ENCODE measurements at places on chromosomes 13 and 19. TPM values are rescaled to one million over a fixed set of nuclear protein-coding genes. Genes with fewer than 3 reads are reported as not detected.

DNA sequence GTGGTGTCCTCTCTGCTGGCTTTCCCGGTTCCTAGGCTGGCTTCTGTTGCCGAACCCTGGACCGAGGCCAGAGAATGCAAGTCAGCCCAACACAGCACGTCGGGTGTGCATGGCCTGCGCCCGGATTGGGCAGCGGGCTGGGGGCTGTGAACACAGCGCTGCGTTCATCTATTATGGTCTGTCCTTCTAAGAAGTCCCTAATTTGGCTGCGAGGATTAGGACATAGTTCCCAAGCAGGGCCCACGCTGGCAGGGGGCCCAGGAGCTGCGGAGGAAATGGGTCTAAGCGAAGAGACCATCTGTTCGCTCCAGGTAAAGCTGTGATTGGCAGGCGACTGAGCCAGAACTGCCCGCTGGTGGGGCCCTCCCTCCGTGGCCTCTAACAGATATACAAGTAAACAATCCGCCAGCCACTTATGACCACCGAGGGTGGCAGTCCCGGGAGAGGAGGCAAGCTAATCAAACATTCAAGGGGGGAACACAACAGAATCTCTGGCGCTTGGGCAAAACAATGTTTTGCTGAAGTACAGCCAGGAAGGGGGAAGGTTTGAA is 6.0 kb downstream of the SYCE2 start:
- peak; percentile 82 for DNase-seq
- no peak overlapping the region for H3K4me3 ChIP-seq
- no peaks in the 10 kb centered on the region for H3K36me3 ChIP-seq
- H3K27me3 ChIP-seq: no peaks in the 10 kb centered on the region

GRCh38 chr13:49320975-49321374 is 73.2 kb downstream of the CDADC1 start:
- peaks cover 4% of the 10 kb centered on the region for H3K4me1 ChIP-seq
- no peak overlapping the region for H3K27ac ChIP-seq
- no peak overlapping the region for H3K4me3 ChIP-seq
- no peak for DNase-seq
- no peaks in the 10 kb centered on the region for H3K27me3 ChIP-seq

- DNase-seq: no peak
- H3K4me1 ChIP-seq: no peaks in the 10 kb centered on the region
- H3K27me3 ChIP-seq: no peaks in the 10 kb centered on the region
- no peak overlapping the region for H3K27ac ChIP-seq
These were observed 703.3 kb upstream of the ARGLU1 start for GRCh38 chr13:107271227-107271626.

DNA sequence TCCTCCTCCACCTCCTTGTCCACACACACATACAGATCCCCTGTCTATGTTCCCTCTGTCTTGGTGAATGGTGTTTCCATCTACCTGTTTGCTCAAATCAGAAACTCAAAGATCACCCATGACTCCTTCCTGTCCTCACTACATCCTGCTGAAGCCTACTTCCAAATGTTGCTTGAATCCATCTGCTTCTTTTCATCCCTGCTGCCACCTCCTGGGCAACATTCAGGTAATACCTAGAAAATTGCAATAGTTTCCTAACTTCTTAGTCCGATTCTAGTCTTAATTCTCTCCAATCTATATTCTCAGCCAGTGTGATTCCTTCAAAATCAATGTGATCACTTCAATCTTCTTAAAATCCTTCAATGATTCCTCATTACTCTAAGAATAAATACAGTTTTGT is 155.5 kb upstream of the STARD13 start:
- H3K27me3 ChIP-seq: no peaks in the 10 kb centered on the region
- no peak for DNase-seq
- no peak overlapping the region for H3K4me3 ChIP-seq
- no peaks in the 10 kb centered on the region for H3K4me1 ChIP-seq
- no peaks in the 10 kb centered on the region for H3K36me3 ChIP-seq
- no peak overlapping the region for H3K27ac ChIP-seq

DNA sequence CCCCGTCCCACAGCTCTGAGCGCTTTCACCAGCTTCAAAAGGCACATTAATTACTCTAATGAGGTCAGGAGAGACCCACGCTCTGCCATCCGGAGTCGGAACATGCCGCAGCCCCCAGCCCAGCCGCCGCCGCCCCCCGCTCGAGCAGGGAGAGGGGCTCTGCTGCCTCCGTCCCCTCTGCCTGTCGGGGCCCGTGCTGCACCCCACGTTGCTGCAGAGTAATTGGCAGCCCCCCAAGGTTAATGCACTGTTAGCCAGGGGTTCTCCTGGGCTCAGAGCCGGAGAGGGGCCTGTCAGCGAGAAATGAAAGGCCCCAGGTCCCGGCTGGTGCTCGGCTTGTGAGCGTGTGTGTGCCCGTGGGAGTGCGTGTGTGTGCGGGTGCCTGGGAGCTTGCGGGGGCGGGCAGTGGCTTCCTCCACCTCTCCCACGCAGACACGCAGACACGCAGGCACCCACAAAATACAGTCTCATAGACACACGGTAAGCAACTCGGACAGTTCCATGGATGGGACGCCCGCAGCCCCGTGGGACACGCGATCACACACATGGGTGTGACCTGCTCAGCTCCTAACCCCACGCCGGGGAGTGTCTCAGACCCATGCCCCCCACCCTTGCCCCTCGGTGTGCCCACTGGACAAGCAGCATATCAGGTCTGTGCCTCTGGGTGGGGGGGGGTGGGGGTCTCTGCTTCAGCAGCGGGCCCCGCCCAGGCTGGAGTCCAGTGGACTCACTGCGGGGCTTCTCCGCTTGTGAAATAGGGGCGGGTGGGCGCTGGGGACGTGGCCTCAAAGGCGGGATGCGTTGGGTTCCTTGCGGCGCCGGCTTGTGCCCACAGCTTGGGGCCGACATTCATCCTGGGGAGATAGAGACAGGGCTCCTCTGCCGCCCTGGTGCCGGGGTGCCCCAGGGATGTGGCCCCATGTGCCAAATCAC is 4.8 kb upstream of the EFNA2 start:
- no peaks in the 10 kb centered on the region for H3K27me3 ChIP-seq
- H3K27ac ChIP-seq: no peak overlapping the region
- DNase-seq: no peak
- no peaks in the 10 kb centered on the region for H3K36me3 ChIP-seq
- no peak overlapping the region for H3K4me3 ChIP-seq

DNA sequence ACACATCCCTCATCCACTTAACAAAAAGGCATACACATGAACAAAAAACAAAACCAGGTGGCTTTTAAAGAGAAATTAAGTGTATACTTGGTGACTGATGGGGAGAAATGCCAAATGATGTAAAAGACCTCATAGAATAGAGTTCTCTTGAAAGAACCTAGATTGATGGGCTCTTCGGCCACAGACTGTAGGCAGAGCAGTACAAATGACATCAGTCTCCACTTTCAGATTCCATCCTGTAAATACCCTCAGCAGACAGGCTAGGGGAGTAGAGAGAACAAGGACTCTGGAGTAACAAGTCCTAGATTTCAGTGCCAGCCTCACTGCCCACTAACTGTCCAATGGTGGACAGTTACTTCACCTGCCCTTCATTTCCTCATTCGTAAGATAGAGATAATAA is 203.8 kb downstream of the MZT1 start:
- H3K27me3 ChIP-seq: no peaks in the 10 kb centered on the region
- no peak overlapping the region for H3K27ac ChIP-seq
- no peaks in the 10 kb centered on the region for H3K4me1 ChIP-seq
- no peaks in the 10 kb centered on the region for H3K36me3 ChIP-seq

- no peak overlapping the region for H3K4me3 ChIP-seq
- H3K27ac ChIP-seq: no peak overlapping the region
- no peak for DNase-seq
- H3K36me3 ChIP-seq: no peaks in the 10 kb centered on the region
- H3K4me1 ChIP-seq: no peaks in the 10 kb centered on the region
- H3K27me3 ChIP-seq: no peaks in the 10 kb centered on the region
These were observed 106.1 kb downstream of the DHRS12 start for GRCh38 chr13:51697855-51698254.

- H3K27me3 ChIP-seq: no peaks in the 10 kb centered on the region
- peaks cover 3% of the 10 kb centered on the region for H3K4me1 ChIP-seq
- H3K4me3 ChIP-seq: no peak overlapping the region
- H3K36me3 ChIP-seq: no peaks in the 10 kb centered on the region
- no peak overlapping the region for H3K27ac ChIP-seq
These were observed 67.5 kb downstream of the LATS2 start for GRCh38 chr13:20993661-20994440.

DNA sequence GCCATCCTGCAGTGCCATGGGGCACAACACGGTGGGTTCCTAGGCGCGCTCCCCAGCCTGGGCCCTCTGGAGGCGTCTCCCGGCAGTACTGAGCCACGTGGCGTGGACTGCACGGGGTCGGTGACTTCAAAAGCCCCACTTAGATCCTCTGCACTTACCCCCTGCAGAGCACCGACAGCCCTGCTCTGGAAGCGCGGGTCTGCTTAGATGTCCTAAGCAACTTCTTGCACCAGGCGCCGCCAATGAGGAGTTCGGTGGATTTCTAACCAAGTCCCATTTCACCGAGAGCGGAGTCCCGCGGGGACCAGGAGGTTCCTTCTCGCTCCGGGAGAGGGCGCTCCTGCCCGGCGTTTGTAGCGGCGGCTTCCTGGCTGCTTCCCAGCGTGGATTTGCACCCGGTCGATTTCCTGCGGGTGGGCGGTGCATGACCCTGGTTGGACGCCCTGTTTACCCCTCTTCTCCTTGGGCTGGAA is 25.2 kb upstream of the ZNF845 start:
- DNase-seq: no peak
- H3K4me3 ChIP-seq: no peak overlapping the region
- H3K36me3 ChIP-seq: no peaks in the 10 kb centered on the region
- no peak overlapping the region for H3K27ac ChIP-seq
- no peaks in the 10 kb centered on the region for H3K27me3 ChIP-seq
- peaks cover 4% of the 10 kb centered on the region for H3K4me1 ChIP-seq

GRCh38 chr13:99980201-99980823 is 1.3 kb upstream of the ZIC2 start:
- DNase-seq: no peak
- H3K36me3 ChIP-seq: no peaks in the 10 kb centered on the region
- peaks cover 13% of the 10 kb centered on the region for H3K4me1 ChIP-seq

DNA sequence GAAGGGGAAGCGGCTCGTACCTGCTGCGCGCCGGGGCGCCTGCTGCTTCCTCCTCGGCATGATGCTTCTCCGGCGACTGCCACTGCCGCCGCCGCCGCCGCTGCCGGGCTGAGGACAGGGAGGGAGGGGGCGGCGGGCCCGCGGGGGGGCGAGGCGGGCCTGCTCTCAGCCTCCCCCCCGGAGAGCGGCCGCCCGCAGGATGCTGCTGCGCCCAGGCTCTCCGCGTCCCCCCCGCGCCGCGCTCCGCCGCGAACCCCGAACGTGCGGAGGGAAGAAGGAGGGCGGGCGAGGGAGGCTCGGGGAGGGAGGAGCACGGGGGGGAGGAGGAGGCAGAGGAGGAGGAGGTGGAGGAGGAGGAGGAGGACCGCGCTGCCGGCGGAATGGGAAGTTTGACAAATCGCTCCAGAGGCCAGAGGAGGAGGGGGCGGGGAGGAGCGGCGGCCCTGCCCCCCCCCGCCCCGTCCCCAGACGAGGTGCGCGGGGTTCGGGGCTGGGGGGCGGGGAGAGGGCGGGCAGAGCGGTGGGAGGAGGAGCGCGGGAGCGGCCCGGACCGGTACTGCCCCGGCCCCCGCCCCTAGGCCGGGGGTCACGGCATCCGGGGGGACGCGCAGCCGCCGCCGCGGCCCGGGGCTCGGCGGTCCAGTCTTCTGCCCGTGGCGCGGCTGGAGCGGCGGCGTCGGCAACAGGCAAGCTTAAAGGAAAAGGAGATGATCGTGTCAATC is at the start of gene TSHZ3:
TSHZ3 (minus strand) TSS at position 277 of the 722 bp plus-strand sequence; CDS start at position 60, 217 bp downstream.
- H3K4me3 ChIP-seq: peak within 1 kb of the TSS; percentile 61
- no peaks in the 10 kb centered on the region for H3K36me3 ChIP-seq
- H3K27ac ChIP-seq: peak within 1 kb of the TSS; percentile 95
- no peaks in the 10 kb centered on the region for H3K27me3 ChIP-seq

- H3K36me3 ChIP-seq: no peaks in the 10 kb centered on the region
- peak overlapping the region; percentile 21 for H3K4me3 ChIP-seq
- no peak for DNase-seq
- no peak overlapping the region for H3K27ac ChIP-seq
- no peaks in the 10 kb centered on the region for H3K27me3 ChIP-seq
These were observed 74.7 kb upstream of the MCF2L start for GRCh38 chr13:112894423-112894672.

DNA sequence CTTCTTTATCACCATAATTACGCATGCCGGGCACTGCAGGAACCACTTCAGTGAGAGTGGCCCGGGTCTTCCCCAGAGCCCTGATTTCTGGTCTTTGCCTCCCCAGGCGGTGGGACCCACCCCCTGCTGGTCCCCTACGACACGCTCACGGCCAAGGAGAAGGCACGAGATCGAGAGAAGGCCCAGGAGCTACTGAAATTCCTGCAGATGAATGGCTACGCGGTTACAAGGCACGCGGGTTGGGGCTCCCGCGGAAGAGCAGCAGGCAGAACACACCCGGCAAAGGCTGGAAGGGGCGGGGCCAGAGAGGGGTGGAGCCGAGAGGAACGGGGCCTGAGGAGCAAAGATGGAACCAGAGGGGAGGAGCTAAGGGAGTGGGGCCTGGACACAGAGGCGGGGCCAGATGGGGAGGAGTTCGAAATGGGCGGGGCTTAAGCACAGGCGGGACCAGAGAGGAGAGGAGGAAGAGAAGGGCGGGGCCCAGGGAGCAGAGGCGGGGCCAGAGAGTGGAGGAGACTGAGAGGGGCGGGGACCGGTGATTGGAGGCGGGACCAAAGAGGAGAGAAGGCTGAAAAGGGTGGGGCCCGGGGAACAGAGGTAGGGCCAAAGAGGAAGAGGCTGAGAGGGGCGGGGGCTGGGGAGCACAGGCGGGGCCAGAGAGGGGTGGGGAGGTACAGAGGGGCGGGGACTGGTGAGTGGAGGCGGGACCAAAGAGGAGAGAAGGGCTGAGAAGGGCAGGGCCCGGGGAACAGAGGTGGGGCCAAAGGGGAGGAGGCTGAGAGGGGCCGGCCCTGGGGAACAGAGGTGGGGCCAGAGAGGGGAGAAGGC is 73.4 kb downstream of the RYR1 start:
- no peaks in the 10 kb centered on the region for H3K36me3 ChIP-seq
- no peak overlapping the region for H3K4me3 ChIP-seq
- H3K4me1 ChIP-seq: peaks cover 2% of the 10 kb centered on the region
- no peak overlapping the region for H3K27ac ChIP-seq
- no peaks in the 10 kb centered on the region for H3K27me3 ChIP-seq

ZNF583 gene
- 6.8 TPM for polyA plus RNA-seq

ZIM2 gene
- polyA plus RNA-seq: 2.7 TPM

CGB5 gene
- polyA plus RNA-seq: not detected

SMIM17 gene
- polyA plus RNA-seq: 0.22 TPM

RB1 gene
- 11.4 TPM for polyA plus RNA-seq

EPSTI1 gene
- 20.8 TPM for polyA plus RNA-seq

CRTC1 gene
- polyA plus RNA-seq: 2.3 TPM

KIR2DL1 gene
- polyA plus RNA-seq: 0.12 TPM

CLEC17A gene
- polyA plus RNA-seq: 0.12 TPM

All from ovary (tissue), 10 donors.